ENCODE measurements at places on chromosomes 7 and 10. TPM values are rescaled to one million over a fixed set of nuclear protein-coding genes. Genes with fewer than 3 reads are reported as not detected.

The LRRC61 gene
- polyA plus RNA-seq, result 1.2 TPM

The MBL2 gene
- polyA plus RNA-seq, result not detected

The HOXA11 gene
- not detected for polyA plus RNA-seq

The GNAI1 gene
- 69.3 TPM for polyA plus RNA-seq

The VCL gene
- polyA plus RNA-seq, result 11.2 TPM

The CDK6 gene
- polyA plus RNA-seq, result 4.2 TPM

The FEZF1 gene
- 1.1 TPM for polyA plus RNA-seq

The FOXK1 gene
- 7.4 TPM for polyA plus RNA-seq

The PNLIPRP2 gene
- not detected for polyA plus RNA-seq

The CARD11 gene
- not detected for polyA plus RNA-seq

The OPN1SW gene
- polyA plus RNA-seq, result 1.9 TPM

The MTURN gene
- polyA plus RNA-seq, result 75.5 TPM

The GPR15LG gene
- not detected for polyA plus RNA-seq

The FAM53B gene
- polyA plus RNA-seq, result 21.8 TPM

The AKR1C8 gene
- 0.54 TPM for polyA plus RNA-seq

The SMO gene
- 8.8 TPM for polyA plus RNA-seq

The TMEM176A gene
- not detected for polyA plus RNA-seq

The GIMAP8 gene
- not detected for polyA plus RNA-seq

The NCF1 gene
- polyA plus RNA-seq, result 0.70 TPM

The HGF gene
- not detected for polyA plus RNA-seq

The MKX gene
- not detected for polyA plus RNA-seq

The FAM25A gene
- polyA plus RNA-seq, result not detected

The MSS51 gene
- polyA plus RNA-seq, result 4.7 TPM

The STEAP4 gene
- not detected for polyA plus RNA-seq

The MACC1 gene
- 0.22 TPM for polyA plus RNA-seq

All from neural cell (in vitro differentiated cells).